ENCODE measurements at places on chromosomes 2 and 18.
A peak's percentile ranks its signal among the peaks of the same experiment; 100 is the strongest.

GRCh38 chr2:108620656-108621055 is 86.4 kb downstream of the LIMS1 start:
- DNase-seq: peak; percentile 61

DNA sequence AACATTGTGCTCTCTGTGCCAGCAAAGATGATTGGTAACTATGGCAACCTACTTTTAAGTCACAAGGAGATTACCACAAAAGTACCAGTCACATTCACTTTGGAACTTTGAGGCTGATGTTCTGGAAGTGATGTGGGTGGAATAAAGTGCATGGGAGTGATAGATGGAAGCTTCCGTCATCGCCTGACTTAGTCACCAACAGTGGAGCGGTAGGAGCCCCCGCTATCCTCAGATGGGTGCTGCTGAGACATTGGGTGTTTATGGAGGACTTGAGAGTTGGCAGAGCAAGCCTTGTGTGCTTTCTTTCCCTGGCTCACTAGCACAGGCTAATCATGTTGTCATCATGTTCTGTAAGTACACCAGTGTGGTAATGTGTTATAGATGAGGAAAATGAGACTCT is 4.6 kb downstream of the PPP1R7 start:
- DNase-seq: no peak

DNA sequence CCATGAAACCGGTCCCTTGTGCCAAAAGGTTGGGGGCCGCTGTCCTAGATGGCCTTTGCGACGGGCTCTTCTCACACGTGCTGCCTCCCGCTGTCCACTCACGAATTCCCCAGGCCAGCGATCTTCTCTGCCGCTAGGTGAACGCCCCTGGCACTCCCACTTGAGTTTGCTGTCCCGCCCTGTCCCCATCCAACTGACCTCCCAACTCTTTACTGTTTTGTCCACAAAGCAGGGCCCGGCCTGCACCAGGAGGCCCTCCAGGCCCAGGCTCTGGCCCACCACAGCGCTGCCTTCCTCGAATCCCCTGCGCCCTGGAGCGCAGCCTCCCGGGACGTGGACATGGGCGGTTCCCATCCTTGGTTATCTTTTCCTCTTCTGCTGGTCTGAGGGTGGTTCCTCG is 69.7 kb upstream of the PXDN start:
- no peak for DNase-seq

- DNase-seq: no peak
Observed at GRCh38 chr2:129782633-129782990, 196.9 kb upstream of the RAB6C start.

DNA sequence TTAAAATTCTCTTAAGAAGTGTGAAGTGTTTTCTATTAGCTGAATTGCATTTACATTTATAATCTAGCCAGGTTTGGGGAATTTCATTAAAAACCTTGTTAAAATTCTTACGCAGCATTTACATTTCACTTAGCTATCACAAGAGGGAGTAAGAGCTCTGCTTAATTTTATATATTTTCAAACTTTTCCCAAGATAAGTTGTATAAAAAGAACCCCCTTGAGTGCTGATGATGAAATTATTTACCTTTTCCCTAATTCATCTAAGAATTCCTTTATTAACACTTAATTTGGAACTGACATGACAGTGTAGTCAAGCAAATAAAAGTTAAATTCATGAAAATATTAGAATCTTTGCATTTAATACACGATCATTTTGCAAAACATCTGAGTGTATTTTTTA is 54.2 kb upstream of the ZSWIM2 start:
- DNase-seq: peak; percentile 33

DNA sequence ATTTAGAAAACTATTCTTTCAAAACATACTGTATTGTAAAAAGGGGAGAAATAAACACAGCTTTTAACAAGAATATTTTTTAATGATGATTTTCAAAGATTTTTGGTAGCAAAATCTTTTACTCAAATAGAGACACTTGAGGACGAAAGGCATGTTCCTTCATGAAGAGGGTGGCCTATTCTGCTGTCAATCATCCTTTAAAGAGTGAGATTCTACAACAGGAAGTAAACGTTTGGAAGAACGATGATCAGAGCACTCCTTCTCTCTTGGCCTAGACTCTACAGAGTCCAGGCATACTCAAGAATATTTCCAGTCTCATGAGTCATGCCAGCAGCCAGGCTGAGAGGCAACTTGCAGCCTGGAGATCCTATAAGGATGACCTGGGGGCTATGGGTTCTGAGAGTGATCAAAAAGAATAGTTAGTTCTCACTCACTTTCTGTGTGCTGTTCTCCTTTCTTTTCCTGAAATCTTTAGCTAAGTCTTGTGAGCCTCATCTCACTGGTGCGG is 62.4 kb upstream of the TCF4 start:
- DNase-seq: no peak

GRCh38 chr18:34514238-34514637 is 195.9 kb upstream of the DTNA start:
- no peak for DNase-seq

DNA sequence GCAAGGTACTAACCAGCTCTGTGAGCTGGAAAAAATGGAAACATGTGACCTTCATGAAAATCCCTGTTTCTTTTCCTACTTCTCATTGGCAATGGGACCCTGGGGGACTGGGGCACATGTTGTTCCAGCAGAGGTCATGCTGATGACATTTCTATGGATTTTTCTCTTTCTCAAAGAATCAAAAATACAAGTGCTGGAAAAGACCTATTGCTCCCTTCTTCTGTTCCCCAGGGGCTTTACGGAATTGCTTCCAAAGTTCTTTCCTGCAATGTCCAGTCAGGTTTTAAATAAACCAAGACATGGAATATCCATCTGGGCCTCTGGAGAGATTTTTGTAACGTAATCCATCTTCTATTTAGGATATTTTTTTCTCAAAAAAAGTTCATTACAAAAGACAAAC is 1006.1 kb upstream of the CELF4 start:
- DNase-seq: no peak

DNA sequence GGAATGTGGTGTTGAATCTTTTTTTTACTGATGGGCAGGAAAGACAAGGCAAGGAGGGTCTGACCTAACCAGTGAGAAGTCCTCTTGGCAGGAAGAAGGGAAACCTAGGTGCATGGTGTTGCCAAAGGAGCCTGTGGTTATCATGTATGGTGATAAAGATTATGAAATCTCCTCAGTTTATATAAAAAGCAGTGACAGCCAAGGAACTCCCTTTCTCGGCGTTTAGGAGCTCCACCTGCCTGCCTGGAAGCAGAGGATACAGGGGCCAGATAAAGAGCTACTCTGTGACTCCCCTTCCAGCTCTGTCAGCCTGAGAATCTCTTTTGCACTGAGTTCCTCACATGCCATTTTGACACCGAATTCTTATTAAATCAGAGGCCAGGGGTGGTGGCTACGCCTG is 26.1 kb downstream of the COLEC12 start:
- DNase-seq: no peak

DNA sequence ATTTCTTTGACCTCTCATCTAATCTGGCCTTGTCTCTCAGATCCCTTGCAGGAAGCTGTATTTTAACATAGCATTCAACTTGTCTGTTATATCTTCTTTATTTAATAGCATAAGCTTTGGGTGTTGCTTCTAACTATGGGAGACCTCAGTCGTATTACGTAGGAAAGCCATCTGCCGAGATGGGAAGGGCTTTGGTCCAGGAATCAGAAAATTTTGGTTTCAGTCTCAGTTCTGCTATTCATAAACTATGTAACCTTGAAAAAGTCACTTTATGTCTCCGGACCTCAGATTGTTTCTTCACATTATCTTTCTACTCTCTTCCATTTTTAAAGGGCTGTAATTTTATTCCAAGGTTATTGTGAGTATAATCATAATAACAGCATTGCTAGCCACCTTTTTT is 297.7 kb downstream of the SATB2 start:
- DNase-seq: no peak

- DNase-seq: no peak
Observed at GRCh38 chr2:101018934-101019333, 16.8 kb downstream of the RPL31 start.

DNA sequence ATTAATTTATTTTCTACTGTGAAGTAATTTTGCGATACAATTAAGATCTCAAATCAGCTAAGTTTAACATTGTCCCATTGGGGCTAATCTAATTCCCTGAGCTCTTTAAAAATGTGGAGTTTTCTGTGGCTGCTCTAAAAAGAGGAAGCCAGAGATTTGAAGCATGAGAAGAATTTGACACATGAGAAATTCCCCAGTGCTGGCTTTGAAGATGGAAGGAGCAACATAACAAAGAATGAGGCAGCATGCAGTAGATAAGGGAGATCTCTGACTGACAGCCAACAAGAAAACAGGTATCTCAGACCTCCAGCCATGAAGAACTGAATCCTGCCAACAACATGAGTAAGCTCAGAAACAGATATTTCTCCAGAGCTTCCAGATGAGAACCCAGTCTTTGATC is 308.4 kb downstream of the ZNF804A start:
- DNase-seq: no peak

DNA sequence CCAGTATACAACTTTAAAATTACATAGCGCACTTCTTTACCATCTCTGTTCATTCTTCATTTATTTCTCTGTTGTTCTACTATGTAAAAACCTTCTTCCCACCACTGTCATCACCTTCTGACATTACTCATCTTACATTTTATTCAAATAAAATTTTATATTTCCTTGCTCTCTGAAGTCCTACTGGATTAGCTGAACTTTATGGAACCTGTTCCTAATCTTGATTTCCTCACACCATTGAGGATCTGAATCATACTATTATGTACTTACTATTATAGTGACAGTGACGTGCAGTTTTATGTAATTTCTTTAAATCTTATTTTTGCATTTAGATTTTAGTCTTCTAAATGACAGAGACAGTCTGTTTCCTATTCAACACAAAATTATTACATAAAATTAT is 98.3 kb downstream of the DYNAP start:
- DNase-seq: no peak

GRCh38 chr2:137771064-137771463 is 193.2 kb upstream of the HNMT start:
- DNase-seq: no peak

DNA sequence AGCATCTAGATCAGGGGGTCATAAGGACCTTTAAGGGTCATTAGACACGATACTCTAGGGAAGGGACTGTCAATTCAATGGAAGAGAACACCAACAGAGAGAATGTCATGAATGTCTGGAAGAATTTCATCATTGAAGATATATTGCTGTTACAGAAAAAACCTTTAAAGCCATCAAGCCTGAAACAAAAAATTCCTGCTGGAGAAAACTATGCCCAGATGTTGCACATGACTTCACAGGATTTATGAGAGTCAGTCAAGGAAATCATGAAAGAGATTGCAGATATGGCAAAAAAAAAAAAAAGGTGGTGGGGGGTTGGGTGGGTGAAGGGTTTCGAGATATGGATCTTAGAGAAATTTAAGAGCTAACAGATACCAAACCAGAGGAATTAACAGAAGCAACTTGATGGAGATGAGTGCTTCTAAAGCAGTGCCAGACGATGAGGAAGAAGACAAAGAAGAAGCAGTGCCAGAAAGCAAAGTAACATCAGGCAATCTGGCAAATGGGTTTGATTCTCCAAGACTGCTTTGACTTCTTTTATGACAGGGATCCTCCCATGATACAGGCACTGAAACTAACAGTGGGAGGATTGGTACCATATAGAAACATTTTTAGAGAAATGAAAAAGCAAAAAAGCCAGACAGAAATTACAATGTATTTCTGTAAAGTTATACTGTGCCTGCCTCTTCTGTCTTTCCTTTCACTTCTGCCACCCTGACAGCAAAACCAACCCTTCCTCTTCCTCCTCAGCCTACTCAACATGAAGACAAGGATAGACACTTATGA is 28.5 kb downstream of the MAP4K3 start:
- DNase-seq: no peak

GRCh38 chr2:184596819-184597411 is 1.4 kb upstream of the ZNF804A start:
- peak; percentile 13 for DNase-seq

- DNase-seq: no peak
Observed at GRCh38 chr2:106649306-106649705, 162.1 kb downstream of the CD8B2 start.

DNA sequence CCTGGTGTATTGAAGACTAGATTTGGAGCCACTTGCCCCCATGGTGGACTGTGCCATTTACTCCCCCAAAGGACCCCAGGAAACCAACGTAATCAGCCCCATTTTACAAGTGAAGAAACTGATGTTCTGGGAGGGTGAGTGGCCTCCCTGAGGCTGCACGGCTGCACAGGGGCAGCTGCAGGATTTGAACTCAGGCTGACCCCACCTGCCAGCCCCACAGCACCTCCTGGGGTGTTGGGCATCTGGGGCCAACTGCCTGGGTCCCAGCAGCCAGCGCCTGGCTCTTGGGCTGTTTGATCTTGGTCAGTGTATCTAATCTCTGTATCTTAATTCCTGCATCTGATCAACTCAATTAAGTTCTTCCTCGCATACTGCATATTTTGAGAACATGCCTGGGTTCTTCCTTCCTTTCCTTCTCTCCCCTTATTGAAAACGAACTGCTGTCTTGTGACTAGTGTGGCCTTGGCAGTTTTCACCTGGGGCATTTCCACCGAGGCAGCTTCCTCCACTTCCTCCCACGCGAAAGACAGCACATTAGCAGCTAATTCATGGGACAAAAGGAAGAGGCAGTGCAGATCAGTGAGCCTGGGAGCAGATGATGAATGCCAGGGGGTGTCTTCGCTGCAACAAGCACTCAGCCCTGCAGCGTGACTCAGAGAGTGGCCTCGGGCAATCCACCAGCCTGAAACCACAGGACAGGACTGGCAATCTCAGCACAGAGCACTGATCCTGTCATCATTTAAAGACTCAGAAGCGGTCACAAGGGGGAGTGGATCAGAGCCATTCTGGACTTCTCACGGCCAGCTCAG is 184.1 kb upstream of the RAB12 start:
- no peak for DNase-seq

GRCh38 chr2:40690036-40690435 is 238.1 kb upstream of the SLC8A1 start:
- DNase-seq: no peak

DNA sequence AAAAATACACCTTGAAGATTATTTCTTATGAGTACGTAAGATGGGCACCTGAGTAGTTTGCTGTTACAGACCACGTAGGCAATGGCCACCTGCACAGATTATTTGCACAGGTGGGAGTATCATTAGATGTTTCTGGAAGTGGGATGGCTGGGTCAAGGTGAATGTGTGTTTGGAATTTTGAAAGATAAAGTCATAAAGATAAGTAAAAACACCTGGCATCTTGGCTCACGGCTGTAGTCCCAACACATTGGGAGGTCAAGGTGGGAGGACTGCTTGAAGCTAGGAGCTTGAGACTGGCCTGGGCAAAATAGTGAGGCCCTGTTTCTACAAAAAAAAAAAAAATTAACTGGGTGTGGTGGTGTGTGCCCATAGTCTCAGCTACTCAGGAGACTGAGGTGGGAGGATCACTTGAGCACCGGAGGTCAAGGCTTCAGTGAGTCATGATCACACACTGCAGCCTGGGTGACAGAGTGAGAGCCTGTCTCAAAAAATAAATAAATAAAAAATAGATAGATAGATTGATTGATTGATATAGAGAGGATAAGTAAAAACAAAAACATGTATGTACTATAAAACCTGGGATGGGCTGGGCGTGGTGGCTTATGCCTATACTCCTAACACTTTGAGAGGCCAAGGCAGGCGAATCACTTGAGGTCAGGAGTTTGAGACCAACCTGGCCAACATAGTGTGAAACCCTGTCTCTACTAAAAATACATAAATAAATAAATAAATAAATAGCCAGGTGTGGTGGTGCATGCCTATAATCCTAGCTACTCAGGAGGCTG is 30.4 kb downstream of the ODC1 start:
- no peak for DNase-seq

All from NCI-H1694 treated with DMSO at 0.1 percent for 48 hours (cell line).